ENCODE measurements at places on chromosomes 4 and X.
A peak's percentile ranks its signal among the peaks of the same experiment; 100 is the strongest.

GRCh38 chr4:38983787-38984598 lies 48.2 kb downstream of the TMEM156 start:
- DNase-seq, result no peak

- DNase-seq, result peak; percentile 67
Observed at GRCh38 chrX:68994135-68994890, 165.5 kb downstream of the EFNB1 start.

DNA sequence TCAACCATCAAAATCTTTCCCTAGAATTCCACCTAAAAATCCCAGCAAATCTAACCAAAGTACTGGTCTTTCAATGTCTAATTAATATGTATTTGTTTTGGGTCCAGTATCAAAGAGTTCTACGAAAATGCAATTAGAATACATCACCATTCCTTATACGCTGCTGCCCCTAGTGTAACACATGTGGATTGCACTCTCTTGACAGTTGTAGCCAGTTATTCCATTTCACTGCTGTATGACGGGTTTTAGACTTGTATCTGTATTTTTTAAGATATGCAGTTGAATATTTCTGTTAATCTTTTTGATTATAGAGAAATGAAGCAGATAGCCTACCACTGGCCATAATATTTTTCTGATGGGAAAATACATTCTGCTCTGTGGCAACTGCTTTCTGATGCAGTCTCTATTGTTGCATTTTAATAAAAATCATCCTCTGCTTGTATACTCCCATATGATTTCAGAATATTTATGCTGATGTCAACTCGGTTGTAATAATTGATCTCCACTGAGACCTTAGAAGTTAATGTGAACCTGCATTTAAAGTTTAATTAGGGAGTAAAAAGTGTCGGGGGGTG lies 17.1 kb upstream of the PAGE2B start:
- peak; percentile 8 for DNase-seq

GRCh38 chr4:91092398-91092980 lies 965.3 kb downstream of the CCSER1 start:
- DNase-seq, result no peak

DNA sequence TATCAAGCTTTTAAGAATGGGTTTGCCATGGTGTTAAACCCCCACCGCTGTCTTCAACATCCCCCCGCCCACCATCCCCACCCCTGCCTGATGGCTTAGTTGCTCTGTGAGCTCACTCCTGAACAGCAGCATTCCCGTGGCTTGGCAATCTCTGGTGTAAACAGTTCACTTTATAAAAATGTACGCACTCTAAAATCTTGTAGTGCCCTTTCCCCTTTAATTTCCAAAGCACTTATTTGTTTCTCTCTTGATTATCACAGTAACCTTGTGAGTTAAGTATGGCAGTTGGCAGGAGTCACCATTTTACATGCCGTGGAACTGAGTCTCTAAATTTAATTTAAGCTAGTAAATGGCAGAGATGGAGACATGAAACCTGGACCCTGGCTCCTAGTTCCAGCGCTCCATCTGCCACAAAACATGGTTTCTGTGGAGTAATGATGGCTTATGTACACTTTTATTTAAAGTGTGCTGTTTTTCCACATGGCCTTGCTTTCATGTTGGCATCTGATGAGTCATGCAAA lies 123.1 kb downstream of the AFF1 start:
- DNase-seq, result no peak

- DNase-seq, result no peak
Observed at GRCh38 chr4:17630228-17630627, 15.8 kb downstream of the MED28 start.

- DNase-seq, result peak; percentile 79
Observed at GRCh38 chrX:154731881-154732280, 19.0 kb downstream of the GAB3 start.

- DNase-seq, result no peak
Observed at GRCh38 chrX:41445171-41445570, 2.0 kb upstream of the NYX start.

Measured in inflammatory macrophage treated with lipopolysaccharide for 4 hours (primary cell).